ENCODE measurements at places on chromosomes 5 and 9.

GRCh38 chr5:9037048-9037447 is 508.8 kb downstream of the SEMA5A start:
- no peak for DNase-seq

DNA sequence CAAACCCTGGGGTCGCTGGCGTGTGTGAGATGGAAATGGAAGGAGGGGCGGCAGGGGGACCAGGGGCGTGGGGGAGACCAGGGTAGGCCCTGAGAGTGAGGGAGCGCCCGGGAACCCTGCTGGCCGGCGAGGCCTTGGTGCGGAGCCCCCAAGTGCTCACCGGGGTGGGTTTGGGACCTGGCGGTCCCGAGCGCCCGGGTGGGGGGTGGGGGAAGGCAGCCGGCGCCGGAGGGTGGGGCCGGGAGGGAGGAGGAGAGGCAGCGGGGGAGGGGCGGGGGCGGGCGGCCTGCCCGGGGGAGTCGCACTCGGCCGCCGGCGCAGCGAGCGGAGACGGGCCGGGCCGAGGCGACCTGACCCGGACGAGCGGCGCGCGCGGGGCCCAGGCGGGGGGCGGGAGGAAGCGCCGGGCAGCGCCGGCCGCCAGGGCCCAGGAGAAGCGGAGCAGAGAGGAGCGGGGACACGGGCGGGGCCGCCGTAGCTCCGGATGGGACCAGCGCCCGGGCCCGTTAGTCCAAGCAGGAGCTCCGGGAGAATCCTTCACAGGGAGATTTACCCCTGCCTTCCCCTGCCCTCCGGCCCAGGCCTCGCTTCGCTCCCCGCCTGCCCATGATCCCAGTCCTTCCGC is at the start of gene NPR2:
NPR2 (plus strand) TSS at position 295 of the 625 bp plus-strand sequence. CDS start 818 bp downstream, outside the sequence.
- no peak for DNase-seq

GRCh38 chr9:71762900-71763653 is 5.2 kb downstream of the CEMIP2 start:
- peak; percentile 88 for DNase-seq

GRCh38 chr5:96943799-96944198 is 7.9 kb downstream of the LNPEP start:
- no peak for DNase-seq

DNA sequence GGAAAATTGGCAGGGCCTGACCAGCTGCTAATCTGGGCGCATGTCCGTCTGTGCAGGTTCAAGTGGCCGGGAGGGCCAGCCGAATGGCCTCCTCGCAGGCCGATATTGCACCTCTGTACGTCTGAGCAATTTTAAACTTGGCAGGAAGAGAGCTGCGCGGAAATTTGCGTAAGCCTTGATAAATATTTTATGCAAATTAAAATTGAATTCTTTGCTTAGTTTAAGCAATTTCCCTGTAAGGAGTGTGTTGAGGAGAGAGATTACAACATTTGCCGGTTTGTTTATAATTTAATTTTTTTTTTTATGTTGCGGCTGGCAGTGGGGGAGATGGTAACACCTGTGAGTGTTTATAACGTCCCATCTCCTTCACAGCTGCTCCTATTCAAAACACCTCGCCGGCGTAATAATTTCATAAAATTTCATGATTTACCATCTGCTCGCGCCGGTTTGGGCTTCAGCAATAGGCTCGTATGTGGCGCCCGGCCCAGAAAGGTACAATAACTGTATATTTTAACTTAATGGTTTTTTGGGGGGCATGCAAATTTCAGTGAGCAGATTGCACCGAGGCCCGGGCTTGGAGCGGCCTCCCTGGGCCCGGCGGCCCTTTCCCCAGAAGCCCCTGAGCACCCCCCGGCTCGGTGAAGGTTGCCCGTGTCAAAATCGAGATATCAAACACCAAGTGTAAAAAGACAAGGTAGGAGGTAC is 269.4 kb upstream of the MVB12B start:
- no peak for DNase-seq

GRCh38 chr9:73640971-73641370 is 489.3 kb downstream of the ANXA1 start:
- no peak for DNase-seq

DNA sequence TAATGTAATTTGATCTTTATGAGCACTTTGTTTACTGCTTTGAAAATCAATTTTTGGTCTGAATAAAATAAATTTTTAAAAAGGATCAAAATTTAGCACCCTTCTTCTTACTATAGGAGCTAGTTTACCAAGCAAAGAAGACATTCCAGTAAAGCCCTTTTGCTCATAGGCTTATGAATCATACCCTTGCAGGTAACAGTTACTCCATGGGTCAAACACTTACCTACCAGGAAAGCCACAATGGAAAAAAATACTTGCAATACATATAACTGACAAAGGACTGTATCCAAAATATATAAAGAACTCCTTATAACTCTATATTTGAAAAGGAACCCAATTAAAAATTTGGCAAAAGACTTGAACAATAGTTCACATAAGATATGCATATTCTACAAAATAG is 66.6 kb downstream of the SHOC1 start:
- no peak for DNase-seq

DNA sequence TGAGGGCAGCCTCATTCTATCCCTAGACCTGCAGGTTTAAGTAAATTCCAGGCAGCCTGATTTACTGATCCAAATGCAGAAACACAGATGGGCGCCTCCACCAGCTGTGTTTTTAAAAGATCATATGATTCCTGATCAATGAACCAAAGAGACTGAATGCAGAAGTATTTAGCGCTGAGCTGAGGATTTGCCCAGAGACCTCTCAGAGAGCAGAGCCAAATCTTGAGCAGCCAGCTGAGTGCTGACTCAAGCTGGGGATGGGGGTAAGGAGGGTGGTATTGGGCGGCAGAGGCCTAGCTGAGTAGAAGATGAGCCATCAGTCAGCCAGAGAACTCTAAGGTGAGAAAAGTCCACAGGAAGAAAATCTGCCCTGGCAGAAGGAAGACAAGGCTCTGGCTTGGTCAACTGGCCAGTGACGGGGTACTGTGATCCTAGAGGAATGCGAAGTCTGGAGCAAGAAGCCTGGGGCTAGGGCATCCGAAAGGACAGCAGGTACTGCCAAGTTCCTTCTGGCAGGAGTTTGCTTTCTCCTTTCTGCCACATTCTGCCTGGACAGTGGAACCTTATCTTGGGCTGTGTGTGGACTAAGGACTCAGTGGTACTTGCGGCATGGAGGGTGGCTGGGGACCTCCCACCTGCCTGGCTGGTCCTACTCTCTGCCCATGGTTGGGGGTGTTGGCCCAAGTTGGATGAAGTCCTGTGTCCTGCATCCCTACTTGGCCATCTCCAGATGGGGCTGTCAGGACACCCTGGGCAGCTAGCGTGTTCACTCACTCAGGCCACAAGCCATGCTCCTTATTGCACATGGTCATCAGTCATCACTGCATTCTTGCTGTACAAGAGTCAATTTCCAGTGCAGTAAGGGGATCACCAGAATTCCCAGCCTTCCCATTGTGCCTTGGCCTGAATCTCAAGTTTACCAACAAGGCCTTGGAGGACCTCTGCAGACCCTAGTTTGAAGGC is 34.5 kb upstream of the CDKN2AIPNL start:
- no peak for DNase-seq

- DNase-seq = no peak
Observed at GRCh38 chr5:149853331-149853648, 91.3 kb downstream of the PDE6A start.

- no peak for DNase-seq
Observed at GRCh38 chr9:4850603-4851310, 58.0 kb downstream of the RCL1 start.

GRCh38 chr5:51381761-51382474 is 1.3 kb upstream of the ISL1 start:
- no peak for DNase-seq

DNA sequence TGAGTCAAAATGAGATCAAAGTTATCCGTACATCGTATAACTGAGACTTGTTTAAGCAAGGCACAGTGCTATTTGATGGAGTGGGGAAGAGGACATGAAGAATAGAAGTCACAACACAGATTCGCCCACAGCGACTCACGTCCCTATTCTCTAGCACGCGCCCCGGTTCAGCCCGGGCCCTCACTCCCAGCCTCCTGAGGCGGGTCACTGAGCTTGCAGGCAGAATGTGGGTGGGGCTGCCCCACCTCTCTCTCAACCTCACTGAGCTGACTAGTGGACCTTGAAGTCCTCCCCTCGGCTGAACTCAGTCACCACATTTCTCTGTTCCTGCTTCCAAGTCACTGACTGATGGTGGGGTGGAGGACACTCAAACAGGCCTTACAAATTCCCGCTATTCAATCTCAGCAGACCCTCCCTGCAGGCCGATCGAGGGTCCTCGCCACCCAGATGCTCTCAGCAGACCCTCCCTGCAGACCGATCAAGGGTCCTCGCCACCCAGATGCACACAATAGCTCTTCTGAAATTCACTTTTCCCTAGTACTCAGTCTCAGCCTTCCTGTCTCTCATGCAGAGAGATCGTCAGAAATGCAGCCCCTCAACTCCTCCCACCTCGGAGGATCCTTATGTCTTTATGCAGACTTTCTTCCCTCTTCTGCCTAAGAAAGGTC is 12.9 kb downstream of the GLDC start:
- DNase-seq = no peak

DNA sequence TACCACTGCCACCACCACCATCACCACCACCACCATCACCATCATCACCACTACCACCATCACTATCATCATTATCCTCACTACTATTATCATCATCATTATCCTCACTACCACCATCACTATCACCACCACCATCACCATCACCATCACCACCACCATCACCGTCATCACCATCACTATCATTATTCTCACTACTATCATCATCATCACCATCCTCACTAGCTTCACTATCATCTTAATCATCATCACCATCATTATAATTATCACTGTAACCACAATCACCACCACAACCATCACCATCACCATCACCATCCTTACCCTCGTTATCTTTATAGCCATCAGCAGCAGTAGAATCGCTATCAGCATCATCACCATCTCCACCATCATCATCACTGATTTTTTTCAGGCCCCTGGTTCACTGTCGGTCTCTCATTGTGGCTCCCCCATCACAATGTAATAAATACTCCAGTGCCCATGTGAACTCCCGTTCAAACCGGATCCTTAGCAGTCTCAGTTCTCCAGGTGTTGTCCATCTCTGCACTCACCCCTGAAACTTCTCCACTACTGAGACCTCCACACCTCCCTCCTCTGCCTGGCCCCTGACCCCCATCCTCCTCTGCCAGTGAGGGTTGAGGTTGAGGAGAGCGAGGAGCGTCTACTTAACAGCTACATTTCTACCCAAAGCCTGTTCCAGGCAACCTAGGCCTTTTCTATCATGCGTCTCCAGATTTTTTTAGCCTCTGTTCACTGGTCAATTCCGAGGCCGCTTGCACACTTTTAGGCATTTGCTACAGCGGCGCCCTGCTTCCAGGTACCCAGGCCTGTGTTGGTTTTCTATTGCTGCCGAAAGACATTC is 238.2 kb downstream of the PBX3 start:
- DNase-seq = no peak

DNA sequence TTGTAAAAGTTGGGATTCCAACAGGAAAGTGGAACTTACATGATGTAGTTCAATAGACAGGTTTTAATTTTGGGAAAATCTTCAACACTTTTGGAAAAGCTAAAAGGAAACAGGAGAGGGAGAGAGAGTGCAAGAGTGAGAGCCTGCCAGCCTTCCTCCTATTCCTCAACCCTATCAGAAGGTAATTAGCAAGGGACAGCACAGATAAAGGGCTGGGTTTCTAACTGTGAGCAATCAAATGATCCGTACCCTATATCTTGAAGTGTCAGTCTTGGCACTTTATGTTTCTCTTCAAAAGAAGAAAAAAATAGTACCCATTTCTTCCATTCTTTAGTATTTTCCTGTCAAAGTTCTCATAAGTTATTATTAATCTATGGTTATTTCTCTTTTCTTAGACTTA is 79.4 kb downstream of the FER start:
- no peak for DNase-seq

DNA sequence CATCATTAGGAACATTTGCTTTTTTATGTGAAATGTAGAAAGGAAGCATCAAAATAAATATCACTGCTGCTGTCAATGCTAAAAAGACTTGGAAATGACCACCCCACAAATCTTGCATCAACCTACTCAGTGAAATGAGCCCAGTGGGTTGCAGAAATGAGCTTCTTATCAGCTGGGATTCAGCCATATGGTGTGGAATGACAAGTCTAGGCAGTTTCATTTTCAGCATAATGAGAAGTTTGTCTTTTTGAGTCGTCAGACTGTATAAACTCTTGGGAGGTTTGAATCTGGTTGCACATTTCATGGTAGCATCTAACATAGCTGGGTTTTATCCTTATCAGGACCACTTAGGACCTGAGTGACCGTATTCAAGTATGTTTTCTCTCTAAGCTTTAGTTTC is 251.1 kb upstream of the PPP1R2B start:
- no peak for DNase-seq

DNA sequence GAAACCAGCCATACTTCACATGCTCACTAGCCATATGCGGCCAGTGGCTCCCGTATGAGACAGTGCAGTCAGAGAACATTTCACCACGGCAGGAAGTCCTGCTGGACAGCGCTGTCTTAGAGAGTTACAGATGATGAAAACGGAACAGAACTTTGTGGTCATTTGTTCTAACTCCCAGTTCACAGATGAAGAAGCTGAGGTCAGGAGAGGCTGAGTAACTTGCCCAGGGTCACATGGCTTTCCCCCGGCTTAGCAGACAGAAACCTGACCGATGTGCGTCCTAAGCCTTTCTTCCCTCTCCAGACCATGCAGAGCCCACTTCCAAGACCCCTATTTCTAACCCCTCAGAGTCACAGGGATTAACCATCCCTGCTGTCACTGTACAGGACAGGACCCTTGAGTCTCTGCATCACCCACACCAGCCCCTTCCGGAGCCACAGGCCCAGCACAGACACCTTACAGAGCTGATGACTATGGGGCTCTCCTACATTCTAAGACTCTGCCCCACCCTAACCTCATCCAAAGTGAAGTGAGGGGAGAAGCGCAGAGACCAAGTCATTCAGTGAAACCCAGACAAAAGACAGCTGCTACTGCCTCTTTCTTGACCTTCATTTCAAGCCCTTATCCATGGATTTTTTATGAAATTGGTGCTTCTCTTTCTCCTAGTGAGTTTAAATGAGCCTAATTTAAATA is 86.9 kb downstream of the PTPN3 start:
- DNase-seq = no peak

DNA sequence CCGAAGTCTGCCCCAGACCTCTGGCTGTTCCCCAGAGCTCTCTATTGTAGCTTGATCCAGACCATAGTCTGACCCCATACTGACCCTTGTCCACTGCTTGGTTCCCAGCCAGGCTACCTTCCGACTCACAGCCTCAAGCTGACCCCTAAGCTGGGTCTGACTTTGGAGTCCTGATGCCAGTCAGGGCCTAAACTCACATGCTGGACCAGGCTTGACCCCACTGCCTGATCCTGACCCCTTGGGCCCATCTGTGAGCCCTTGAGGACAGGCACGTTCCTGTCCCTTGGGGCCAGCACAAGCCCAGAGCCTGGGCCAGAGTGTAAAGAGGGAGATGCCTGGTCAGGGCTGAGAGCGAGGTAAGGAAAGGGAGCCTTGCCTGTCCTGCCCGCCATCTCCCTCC is 32.7 kb upstream of the ENHO start:
- no peak for DNase-seq

DNA sequence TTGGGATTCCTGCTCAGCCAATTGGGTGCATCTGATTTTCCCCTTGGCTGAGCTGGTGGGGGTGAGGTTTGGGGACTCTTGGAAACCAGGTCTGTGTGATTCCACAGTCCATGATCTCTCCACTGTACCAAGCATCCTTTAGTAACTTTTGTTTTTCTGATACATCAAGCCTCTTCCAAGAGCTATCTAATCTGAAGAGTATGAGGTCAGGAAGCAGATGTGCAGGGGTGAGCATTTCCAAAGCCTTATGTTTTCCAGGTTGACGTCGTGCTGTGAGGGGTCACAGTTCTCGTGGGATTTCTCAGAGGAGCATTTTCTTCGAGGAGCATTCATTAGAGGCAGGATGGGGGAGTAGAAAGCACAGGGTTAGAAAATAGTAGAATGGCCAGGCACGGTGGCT is 95.3 kb downstream of the KLF4 start:
- DNase-seq = no peak
